ENCODE measurements at places on chromosomes 13 and 19.

DNA sequence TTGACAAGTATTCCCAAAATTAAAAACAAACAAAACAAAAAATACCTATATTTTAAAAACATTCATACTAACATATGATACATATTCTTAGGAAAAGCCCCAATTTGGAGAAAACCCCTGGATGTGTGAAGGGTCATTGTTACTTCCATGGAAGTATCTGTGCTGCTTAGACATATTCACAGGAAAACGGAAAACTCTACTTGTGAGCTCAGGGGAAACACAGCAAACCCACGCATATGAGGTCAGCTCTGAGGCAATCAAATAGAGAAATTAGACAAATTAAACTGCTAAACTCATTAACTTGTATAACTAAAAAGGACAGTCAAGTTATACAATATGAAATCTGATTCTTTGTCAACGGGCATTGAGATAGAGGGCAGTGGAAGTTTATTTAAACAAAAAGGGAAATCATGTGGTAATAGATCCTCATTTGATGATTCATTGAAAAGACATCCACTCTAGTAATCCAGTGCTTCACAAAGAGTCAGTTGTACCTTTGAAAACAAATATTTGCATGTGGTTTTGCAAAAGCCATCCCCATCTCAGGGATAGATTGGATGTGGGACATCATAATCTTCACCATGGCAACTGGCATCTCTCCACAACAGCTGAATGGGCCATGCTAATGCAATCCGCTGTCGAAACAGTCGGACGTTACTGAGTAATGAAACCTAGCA lies 423.4 kb downstream of the ITGBL1 start:
- DNase-seq: peak; percentile 85

DNA sequence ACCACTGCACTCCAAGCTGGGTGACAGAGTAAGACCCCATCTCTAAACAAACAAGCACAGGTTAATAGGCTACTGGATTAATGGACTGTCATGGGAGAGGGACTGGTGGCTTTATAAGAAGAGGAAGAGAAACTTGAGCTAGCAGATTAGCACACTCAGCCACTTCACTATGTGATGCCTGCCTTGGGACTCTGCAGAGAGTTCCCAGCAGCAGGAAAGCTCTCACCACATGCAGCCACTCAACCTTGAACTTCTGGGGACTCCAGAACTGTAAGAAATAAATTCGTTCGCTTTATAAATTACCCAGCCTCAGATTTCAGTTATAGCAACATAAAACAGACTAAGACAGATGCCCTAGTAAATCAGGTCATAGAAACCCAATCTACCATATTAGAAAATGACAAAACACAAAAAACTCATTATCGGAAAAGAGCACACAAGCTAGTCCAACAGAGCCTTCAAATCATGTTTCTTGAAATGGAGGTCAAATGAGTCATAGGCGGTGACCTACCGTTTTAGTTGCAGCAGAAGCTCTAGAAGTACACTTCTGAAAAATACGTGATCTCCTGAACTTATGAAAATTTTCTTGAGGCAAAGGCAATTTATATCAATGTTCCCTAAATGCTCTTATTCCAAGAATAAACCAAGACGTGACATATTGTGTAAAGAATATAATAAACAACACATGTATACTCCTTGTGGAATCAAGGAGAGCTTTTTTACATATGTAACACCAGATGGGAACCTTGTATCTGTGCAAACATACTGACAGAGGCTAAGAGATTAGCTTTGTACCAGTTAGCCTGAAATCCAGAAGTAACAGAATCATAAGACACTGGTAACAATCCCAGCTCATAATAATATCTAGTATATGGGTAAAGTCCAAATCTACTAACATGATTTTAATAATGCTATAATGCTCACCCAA lies 340.9 kb upstream of the SGCG start:
- no peak for DNase-seq

DNA sequence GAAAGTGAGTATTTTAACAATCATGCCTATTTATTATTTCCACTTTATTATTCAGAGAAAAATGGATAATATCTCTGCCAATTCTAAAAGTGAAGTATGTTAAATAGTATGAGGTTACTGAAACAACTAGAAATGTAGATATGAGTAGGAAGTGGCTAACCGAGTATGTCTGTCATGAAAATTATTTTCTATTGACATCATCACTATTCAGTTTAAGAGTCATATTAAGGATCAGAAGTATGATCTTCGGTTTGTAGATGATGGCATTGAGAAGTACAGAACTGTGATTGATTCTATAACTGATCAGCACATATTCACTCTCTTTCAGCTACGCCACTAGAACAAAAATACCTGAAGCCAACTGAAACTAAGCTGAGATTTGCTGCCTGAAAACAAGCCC lies 146.4 kb upstream of the SLITRK5 start:
- DNase-seq: no peak

DNA sequence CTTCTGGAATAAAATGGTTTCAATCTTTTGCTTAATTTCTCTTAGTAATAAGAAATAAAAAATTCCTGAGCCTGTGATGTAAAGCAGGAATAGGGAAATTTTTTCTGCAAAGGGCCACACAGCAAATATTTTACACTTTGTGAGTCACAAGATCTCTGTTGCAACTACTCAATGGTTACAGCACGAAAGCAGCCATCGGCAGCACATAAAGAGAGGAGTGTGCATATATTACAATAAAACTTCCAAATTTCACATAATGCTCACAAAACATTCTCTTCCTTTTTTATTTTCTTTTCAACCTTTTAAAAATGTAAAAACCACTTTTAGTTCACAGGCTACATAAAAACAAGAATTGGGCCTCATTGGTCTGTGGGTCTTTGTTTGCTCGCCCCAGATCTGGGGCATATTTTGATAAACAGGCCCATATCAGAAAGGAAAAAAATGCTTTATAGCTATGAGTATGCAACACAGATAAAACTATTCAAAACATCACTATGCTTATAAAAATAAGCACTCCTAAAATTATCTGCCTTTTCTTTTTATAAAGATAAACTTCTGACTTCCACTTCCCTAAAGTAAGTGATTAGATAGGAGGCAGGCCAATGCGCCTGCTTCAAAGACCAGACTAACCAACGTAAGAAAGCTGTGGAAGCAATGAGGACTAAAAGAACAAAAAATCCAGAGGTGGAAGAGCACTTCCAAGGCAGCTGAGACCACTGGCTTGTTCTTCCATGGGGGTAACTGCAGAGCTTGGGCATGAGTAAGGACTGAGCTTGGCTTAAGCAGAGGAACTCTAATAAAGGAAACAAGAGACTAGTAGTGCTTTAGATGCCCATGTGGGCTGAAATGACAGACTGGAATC lies 26.5 kb downstream of the MYCBP2 start:
- no peak for DNase-seq

- peak; percentile 44 for DNase-seq
These were observed 61.0 kb downstream of the NHLRC3 start for GRCh38 chr13:39099231-39099630.

GRCh38 chr19:42149447-42150202 lies 17.4 kb upstream of the POU2F2 start:
- no peak for DNase-seq
